ENCODE measurements at places on chromosomes 2 and 18.

DNA sequence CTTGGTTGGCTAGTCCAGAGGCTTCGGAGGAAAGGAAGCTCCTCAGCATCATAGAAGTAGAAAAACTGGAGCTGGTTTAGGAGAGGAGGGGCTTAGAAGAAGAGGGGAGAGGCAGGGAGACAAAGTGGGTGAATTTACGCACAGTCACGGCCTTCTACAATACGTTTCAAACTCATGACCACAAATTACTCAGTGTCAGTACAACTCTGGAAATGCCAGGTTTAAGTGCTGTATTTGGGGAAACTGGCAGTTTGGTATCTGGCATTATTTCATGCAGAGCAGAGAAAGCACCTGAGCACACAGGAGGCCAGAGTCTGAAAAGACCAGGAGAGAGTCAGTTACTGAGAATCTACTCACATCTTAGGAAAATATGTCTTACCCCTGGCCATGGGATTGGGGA, 55.4 kb downstream of the XRCC5 start:
- no peak for DNase-seq

- DNase-seq: no peak
Observed at GRCh38 chr2:18752022-18752493, 162.7 kb upstream of the NT5C1B start.

DNA sequence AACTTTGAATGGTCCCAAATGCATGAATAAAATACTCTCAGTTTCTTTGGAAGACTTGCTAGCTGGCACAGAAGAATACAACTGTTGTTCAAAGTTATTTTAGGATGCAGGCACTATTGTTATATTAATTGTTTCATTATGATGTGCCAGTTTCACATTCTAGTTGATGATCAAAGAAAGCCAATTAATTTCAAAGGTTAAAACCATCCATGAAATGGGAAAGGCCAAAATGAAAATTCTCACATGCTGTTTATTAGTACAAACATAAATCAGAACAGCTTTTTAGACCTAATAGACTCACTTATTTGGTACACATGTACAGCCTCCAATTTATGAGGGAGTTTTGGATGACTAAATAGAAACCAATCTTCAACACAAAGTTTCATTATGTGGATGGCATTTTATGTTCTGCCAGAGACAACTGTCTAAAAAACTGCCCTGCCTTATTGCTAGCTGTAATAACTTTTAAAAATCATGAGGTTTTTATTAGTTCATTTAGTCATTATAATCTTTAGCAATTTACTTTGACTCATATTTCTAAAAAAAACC, 42.2 kb downstream of the RFTN2 start:
- no peak for DNase-seq

DNA sequence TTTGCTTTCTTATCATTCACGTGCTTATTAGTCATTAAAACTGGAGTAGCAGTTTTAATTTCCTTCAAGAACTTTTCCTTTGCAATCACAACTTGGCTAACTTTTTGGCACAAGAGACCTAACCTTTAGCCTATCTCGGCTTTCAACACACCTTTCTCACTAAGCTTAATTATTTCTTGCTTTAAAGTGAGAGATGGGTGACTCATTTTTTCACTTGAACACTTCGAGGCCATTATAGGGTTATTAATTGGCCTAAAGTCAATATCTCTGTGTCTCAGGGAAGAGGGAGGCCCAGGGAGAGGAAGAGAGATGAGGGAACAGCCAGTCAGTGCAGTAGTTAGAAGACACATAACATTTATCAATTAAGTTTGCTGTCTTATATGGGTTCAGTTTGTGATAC, 289.8 kb downstream of the RBM43 start:
- no peak for DNase-seq

GRCh38 chr2:142974288-142975024, 97.0 kb downstream of the KYNU start:
- peak; percentile 72 for DNase-seq

- DNase-seq: no peak
Observed at GRCh38 chr18:4399929-4400328, 55.2 kb downstream of the DLGAP1 start.

GRCh38 chr2:85329181-85329651, 1.4 kb upstream of the TGOLN2 start:
- DNase-seq: no peak

- no peak for DNase-seq
Observed at GRCh38 chr2:40700231-40700954, 248.5 kb upstream of the SLC8A1 start.

DNA sequence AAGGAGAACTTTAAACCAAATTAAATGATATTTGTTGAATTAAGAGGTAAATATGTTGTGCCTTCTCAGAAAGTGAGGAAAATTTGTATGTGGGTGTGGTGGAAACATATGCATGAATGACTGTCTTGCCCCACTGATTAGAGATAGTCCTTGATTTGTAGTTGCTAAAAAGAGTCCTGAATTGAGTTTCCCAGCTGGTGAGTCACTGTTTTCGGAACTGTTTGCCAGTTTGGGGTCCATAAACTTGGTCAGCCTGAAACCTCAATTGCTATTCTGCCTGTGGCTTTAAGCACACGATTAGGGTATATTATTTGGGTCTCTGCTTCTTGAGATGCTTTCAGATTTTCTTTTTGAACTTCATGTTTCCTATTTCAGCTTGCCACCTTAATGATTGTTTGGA, 53.3 kb downstream of the PIKFYVE start:
- no peak for DNase-seq

DNA sequence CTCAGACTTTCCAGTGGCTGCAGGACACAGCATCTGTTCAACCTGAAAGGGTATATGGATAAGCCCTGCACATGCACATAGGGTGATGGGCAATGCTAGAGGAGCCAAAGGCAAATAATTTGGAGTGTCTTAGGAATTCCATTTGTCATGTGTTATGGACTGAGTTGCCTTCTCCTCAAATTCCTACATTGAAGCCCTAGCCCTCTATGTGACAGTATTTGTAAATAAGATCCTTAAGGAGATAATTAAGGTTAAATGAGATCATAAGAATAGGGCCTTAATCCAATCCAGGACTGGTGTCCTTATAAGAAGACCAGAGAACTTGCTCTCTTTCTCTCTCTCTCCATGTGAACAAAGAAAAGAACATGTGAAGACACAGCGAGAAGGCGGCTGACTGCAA, 42.9 kb upstream of the CREG2 start:
- no peak for DNase-seq

DNA sequence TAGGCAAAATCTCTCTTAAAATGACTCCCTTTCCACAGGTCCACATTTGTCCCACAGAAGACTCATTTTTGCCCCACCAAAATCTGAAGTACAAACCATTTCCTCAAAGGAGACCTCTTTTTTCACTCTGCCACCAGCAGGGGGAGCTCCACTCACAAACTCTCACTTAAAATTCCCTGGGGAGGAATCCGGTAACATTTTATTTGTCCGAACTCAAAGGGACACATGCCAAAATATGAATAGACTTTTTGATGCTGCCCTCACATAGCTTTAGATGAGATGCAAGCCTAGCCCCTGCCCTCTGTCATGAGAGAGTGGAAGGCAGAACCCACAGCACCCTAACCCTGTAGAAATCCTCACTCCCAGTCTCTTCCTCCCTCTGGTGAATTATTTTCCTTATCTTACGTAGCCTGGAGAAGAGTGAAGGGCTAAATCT, 57.1 kb downstream of the RMDN2 start:
- DNase-seq: peak; percentile 42

DNA sequence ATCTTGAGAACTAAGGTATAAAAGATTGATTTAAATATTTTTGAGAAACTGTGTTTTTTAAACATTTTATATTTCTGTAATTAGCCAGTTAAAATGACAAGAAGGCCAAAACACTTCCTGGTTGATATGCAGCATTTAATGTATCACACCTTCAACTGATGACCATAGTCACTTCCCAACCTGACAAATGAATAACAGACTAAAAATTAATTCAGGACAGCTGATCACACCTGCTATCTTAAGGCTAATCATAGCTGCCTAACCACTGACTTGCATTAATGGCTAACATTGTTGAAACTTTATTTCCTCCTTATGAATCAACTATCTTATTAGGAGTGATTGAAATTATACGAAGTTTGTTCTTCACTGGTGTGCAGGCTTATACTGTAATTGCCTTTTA, 125.8 kb upstream of the MSTN start:
- no peak for DNase-seq

GRCh38 chr18:44838971-44839666, 158.4 kb downstream of the SETBP1 start:
- peak; percentile 82 for DNase-seq

DNA sequence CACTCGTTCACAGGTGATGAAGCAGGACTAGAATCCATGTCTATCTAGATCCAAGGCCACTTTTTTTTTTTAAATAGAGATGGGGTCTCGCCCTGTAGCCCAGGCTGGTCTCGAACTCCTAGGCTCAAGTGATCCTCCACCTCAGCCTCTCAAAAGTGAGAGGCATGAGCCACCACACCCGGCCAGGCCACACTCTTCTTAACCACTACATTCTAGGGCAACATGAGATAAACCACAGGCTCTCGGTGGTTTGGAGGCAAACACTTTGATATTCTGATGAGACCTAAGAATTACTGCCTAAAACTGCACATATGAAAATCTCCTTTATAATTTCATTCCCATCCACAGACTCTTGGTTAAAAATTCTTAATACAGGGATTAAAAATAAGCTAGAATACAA, 51.8 kb downstream of the USP34 start:
- DNase-seq: no peak

GRCh38 chr2:50641633-50642032, 390.3 kb downstream of the NRXN1 start:
- DNase-seq: no peak

DNA sequence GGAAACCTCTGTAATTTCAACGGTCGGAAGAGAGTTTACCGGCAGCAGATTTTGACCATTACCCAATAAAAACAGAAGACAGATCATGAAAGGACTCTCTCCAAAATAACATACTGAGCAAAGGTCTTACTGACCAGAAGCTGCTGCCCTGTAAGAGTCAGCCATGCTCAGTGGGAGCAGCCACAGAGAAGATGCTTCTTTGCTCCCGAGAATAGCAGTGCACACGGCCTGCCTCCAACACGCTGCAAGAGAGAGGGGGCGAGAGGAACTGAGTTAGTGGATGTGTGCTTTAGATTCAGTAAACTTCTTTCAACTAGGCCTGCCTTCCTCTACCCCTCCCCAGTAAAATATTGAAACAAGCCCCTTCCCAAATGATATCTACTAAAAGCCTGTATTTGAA, 103.7 kb downstream of the NCK2 start:
- no peak for DNase-seq

DNA sequence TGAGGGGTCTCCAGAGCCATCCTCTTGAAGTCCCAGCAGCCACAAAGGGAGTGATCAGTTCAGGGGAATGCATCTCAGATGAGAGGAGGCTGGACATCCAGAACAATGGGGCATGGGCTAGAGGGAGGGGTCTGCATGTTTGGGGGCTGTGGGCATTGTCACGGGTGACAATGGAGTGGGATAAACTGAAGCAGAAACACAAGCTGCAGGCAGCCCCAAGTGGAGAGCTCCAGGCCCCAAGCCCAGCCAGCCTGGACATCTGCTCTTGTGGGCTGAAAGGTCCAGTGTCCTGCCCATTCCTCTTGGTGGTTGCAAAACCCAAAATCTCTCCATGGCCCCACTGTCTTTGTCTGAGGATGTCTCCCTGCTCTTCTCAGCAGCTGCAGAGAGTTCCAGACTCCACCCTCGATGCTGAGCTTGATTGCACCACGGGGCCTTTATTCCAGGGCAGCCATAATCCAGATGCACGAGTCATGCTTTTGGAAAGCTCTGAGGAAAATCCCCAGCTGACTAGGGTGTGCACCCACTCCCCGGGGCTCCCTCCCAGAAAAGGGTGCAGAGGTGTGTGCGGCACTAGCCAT, 149.4 kb downstream of the TNS1 start:
- peak; percentile 15 for DNase-seq

GRCh38 chr18:76498064-76498463, 3.0 kb upstream of the ZNF516 start:
- no peak for DNase-seq

GRCh38 chr18:42287047-42287446, 332.0 kb downstream of the PIK3C3 start:
- DNase-seq: no peak

DNA sequence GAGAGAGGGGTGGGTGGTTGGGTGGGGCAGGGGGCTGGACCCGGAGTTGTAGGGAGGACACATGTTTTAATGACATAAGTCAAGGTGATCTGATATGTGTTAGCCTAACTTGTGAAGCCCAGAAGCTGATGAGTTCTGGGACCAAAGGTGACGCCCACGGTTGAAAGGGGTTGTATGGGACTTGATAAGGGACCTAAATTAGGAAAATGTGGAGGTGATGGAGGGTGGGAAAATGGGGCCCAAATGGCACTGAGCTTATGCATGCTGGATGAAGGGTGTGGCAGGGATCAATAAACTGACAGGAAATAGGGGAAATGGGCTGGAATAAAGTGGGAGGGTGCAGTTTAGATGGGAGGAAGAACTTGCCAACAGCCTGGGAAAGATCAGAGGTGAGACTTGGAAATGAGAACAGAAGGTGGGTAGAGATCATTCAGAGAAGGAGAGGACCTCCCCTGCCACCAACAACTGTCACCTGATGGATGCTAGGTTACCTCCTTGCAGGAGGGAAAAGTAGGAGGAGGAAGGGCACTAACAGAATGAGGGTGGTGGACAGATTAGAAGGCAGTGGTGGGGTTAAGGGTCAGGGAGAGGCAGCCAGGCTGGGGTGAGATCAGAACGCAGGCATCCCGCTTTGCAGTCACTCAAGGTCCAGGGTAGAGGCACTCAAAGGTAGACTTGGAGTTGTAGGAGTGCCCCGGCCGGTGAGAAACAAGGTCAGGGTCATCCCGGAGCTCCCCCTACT, 15.3 kb downstream of the WNT10A start:
- DNase-seq: no peak
